ENCODE measurements at places on chromosomes 4 and X.

DNA sequence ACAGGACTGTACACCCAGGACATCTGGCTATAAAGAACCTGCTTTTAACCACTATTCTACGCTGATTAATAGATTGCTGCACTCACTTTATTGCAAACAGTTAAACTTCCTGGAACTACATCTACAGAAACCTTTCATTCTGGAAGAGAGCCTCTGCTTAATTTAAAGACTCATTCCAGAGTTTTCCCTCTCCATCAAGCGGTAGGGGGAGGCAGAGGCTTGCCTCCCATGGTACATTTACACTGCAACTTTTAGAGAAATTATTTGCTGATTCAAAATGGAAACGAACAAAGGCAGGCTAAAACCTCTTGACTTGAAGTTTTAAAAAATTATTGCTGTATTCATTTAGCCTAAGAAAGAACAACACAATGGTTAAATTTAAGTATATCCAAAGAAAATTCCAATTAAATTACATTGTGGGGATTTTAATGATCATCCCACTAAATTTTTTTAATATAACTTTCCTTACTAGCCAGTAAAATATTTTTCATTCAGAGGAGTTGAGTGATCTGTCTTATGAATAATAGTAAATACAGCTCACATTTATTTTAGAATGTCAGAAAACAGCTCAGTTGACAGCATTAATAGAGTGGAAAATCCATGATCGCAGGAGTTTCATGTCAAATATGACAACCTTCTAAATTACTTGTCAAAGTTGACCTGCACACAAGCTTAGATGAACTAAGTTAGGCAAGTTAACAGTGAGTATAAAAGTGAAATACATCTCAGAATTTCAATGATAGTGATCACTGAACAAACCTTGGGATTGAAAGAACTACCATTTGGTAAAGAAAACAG, 46.3 kb upstream of the PCDH10 start:
- DNase-seq: no peak

DNA sequence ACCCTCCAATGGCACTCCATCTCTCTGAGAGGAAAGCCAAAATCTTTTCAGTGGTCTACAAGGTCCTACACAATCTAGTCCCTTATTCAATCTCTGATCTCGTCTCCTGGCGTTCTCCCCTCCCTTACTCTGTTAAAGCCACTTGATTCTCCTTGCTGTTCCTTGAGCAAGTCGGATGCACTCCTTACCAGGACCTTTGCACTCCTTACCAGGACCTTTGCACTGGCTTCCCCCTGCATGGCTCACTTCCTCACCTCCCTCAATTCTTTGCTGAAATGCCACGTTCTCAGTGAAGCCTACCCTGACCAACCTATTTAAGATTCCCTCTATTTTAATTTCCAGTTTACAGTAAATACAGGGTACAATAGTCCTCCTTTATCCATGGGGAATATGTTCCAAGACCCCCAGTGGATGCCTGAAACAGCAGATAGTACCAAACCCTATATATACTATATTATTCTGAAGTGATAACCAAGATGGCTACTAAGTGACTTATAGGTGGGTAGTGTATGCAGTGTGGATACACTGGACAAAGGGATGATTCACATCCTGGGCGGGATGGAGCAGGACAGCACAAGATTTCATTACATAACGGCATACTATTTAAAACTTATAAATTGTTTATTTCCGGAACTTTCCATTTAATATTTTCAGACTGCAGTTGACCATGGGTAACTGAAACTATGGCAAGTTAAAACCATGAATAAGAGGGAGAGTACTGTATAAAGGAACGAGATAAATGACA, 6.5 kb upstream of the DLG3 start:
- no peak for DNase-seq

- no peak for DNase-seq
These were observed 404.1 kb downstream of the GPM6A start for GRCh38 chr4:175407926-175408325.

GRCh38 chr4:177161781-177162180, 147.9 kb upstream of the NEIL3 start:
- no peak for DNase-seq

DNA sequence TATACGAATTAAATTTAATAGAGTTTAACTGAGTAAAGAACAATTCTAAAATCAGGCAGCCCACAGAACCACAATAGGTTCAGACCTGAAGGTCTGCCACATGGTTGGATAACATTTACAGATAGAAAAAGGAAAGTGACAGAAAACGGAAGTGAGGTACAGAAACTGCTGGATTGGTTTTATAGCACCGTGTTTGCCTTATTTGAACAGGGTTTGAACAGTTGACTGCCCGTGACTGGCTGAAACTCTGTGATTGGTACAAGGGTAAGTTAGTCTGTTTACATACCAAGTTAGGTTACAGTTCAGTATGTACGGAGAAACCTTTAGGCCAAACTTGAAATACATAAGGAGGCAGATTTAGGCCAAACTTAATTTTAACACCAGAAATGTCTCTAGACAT, 64.1 kb upstream of the ATXN3L start:
- no peak for DNase-seq

DNA sequence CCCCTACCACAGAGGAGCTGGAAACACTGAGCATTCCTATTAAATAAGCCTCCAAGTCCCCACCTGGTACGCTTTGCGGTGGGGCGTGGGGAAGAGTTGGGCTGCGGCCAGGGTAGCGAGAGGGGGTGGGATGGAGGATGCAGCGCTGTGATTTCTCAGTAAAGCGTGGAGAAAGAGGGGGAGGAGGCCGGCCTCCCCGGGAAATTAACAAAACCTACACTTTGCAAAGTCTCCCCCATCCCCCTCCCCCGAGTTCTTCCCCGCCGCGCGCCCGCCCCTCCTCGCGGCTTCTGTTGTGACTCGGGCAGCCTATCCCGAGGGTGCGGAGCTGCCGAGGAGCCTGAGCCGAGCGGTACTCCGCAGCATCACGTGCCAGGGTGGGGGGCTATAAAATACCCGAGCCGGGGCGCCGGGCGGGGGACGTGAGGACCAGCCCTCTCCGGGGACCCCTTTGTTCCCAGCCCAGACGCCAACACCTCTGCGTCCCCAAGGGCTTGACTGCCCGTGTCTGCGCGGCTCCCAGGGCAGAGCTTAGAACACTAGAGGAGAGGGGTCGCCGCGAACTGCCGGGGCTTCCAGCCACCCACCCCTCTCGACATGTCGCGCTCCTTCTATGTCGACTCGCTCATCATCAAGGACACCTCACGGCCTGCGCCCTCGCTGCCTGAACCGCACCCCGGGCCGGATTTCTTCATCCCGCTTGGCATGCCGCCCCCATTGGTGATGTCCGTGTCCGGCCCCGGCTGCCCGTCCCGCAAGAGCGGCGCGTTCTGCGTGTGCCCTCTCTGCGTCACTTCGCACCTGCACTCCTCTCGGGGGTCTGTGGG, at the start of gene GSX2:
Gene GSX2 (plus strand): TSS at position 416 of the 827 bp plus-strand sequence. CDS start 182 bp downstream, at position 598.
- no peak for DNase-seq

- DNase-seq: no peak
These were observed 640 bp downstream of the PHF8 start for GRCh38 chrX:54043541-54044125.

GRCh38 chrX:69128588-69128987, 36.7 kb downstream of the PJA1 start:
- DNase-seq: no peak

DNA sequence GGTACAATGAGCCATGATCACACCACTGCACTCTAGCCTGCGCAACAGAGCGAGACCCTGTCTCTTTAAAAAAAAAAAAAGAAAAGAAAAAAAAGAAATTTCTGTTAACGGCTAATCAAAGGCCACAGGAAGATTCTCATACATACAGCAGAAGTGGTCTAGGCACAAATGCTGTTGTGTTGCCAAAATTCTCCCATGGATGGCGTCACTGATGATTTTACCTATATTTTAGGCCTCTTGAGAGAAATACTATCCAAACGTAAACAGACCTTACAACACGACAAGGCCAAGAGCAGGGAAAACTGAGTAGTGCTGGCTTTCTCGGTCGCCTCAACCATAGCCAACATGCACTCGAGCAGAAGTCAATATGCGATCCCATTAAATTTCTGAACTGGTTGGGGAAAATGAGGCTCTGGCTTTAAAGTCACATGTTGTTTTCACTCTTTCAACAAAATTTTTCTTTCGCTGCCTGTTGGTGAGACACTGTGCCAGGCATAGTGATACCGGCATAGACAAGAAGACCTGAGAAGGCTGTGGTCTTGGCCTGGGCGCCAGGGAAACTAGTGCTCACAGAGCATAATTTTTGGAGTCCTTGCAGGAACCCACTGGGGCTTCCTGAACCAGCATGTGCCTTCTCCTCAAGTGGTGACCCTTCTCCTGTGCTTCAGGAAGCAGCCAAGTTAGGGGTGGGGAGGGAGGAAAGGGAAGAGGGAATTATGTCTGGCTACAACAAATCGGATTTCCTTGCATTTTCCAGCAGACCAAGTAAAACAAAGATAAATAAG, 20.6 kb downstream of the SH3KBP1 start:
- DNase-seq: no peak

DNA sequence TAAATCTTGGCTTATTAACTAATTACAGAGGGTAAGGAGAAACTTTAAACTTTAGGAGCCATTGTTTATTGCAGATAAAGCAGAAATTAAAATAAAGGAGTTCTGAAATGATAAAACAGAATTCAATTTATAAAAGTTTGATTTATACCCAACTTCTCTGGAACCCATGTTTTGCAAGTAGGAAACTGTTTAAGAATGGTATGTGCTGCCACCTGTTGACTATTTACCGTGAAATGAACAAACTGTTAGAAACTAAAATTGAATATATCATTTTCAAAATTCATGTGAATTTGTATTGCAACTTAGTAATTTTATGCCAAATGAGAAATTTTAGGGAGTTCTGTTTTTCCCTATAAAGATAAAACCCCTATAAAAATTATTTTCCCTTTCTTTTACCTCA, 11.0 kb upstream of the TBC1D8B start:
- no peak for DNase-seq

GRCh38 chrX:31499109-31499508, 427.3 kb upstream of the FTHL17 start:
- DNase-seq: peak; percentile 49

- DNase-seq: no peak
These were observed 2123.1 kb upstream of the TENM3 start for GRCh38 chr4:180120068-180120467.

- no peak for DNase-seq
These were observed 82.5 kb downstream of the BMP3 start for GRCh38 chr4:81113024-81113423.

All from brain pericyte (primary cell).